ACHN (cell line): ENCODE measurements at places on chromosomes 3 and 15.

DNA sequence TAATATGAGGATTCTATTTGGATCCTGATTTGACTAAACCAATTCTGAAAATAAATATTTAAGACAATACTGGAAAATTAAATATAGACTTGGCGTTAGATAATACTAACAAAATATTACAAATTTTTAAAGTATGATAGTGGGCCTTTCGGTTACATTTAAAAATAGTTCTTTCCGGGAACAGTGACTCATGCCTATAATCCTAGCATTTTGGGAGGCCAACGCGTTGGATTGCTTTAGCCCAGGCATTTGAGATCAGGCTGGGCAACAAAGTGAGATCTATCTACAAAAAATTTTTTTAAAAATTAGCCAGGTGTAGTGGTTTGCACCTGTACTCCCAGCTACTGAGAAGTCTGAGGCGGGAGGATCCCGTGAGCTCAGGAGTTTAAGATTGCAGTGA lies 30.3 kb upstream of the GADL1 start:
- DNase-seq = no peak

DNA sequence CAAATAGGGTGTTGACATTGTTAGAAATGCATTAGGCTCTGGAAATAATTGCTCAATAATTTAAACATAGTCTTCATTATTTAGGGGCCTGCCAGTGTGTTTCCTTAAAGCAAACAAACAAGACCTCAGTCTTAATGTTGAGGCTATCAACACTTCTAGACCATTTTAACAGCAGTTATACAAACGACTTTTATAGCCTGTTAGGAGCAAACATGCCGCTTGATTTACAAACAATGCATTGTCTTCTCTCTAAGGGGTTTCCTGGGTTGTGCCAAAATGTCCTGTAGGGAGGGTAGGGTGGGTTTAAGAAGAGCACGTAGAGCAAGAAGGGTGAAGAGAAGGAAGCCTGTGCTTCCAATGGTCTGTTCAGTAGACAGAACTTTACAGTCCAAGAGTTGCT lies 53.7 kb downstream of the TPRG1 start:
- no peak for DNase-seq

DNA sequence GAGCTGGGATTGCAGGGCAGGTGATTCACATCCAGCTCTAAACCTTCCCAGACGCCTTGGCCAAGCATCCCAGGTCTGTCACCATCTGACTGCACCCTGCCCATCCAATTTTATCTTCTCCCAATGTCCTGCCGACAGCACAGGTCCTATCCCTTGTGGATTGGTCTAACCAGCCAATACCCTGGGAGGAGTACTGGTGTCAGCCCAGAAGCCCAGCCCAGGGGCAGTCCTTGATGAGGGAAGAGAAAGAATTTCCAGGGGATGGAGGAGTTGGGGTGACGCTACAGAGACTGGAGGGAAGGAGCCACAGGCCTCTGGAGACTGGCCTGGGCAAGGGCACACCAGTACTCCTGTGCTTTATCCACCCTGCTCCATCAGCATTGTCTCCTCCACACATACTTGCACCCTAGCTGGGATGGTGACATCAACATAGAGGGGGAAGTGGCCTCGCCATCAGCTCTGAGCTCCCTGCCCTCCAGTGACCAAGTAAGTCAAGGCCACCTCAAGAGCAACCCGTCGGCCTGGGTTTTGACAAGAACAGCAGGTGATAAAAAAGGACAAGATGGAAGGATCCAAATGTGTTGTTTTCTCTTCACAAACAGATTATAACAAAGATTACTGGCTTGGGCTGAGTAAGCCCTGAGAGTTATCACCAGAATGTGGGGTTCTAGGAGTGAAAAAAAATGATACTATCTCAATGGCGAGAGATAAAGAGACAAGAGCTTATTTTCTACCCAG lies 114.6 kb downstream of the AQP9 start:
- DNase-seq = no peak

GRCh38 chr15:66402761-66403284 lies 16.1 kb downstream of the MAP2K1 start:
- no peak for DNase-seq
